Activated naive CD8-positive, alpha-beta T cell treated with anti-CD3 and anti-CD28 coated beads, Interleukin-2, amount 50 U/mL, for 24 hours (primary cell): ENCODE measurements at places on chromosomes 5 and 9.

DNA sequence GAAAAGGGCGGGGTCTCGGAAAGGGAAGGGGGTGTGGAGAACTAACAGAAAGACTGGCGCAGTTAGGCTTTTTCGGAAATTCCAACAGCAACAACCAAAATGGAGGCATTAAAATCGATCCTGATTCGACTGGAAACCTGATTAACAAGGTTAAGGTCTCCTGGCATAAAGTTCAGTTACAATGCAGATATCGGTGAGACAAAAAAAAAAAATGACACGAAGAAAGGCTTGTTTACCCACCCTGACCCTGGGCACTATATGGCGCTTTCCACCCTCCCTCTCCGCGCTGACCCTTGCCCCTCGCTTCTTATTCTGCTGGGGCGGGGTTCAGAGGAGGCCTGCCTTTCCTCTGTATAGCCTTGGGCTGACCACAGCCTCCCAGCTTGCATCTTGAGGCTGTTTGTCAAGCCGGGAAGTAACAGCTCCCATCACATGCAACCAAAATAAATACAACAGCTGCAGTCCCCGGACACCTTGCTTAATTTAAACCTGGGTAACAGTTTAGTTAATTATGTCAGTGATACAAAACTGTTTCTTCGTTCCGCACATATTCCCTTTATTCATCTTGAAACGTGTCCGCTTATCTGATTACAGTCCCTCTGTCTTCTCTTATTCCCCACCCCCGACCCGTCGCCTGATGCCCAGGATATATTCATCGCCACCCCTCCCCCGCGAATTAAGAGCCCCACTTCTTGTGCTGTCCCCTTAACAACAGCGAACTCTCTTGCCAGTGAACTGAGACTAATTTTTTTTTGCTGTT, 795 bp upstream of the PJA2 start:
- peak; percentile 34 for DNase-seq

DNA sequence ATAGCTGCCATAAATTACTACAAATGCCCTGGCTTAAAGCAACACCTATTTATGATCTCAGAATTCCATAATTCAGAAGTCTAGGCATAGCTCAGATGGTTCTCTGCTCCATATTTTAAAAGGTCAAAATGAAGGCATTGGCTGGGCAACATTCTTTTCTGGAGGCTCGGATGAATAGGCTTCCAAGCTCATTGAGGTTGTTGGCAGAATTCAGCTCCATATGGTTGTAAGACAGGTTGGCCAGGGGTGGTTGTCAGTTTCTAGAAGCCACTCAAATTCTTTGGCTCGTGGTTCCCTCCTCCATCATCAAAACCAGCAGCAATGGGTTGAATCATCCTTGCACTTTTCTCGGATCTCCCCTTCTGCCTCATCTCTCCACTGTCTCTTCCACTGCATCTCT, 49.4 kb downstream of the TGFBR1 start:
- no peak for DNase-seq

- DNase-seq, result no peak
These were observed 57.2 kb upstream of the LPAR1 start for GRCh38 chr9:111095441-111095840.

DNA sequence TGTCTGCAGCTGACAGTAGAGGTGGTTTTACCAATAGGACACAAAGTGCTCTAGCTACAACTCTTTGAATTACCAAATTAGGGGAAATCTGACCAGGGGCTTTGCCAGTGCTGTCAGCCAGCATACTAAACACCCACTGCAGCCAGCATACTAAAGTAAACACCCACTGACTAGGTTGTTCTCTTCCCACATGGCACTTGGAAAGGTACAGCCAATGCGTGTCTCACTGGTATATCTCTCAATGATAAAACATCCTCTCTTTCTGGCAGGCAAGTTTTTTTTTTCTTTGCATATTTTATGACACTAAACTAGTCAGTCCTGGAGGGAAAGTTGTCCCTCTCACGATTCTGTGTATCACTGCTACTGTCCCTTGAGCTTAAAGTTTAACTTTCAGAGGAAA, 216.1 kb downstream of the TLE1 start:
- DNase-seq, result no peak

DNA sequence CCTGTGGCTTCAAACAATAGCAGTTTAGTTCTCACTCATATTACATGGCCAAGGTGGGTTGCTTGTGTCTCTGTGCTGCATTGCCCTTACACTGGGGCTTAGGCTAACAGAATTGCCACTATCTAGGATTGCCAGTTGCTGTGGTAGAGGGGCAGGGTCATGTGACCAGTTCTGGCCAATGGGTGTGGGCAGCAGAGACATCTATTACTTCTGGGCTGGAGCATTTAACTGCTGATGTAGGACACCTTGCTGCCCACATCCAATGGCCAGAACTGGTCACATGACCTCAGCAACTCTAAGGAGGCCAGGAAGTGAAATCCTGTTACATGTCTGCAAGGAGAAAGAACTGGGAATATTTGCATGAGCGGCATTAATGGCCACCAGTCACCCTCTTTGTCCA, 199.3 kb downstream of the C9orf152 start:
- DNase-seq, result no peak

GRCh38 chr9:97982683-97983588, at the start of gene ANP32B:
ANP32B (plus strand) TSS chr9:97983341; CDS start chr9:97983556, 215 bp downstream.
- peak; percentile 96 for DNase-seq

- DNase-seq, result no peak
These were observed 4.7 kb upstream of the PDLIM7 start for GRCh38 chr5:177501874-177502678.

DNA sequence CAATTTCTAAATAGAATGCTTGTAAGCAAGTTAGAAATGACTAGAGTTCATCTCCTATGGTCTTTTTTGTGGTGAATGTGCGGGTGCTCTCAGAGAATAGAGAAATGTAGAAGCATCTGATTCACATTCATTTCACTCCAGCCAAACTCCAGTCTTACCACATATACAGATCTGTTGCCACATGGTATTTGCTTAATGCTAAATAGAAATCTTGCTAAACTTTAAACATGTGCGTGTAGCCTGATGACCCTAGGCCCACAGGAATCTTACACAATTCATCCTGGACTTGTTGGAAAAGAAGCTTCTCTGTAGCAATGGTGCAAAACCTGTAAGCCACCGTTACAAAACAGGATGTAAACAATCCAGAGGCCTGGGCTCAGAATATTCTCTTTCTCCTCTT, 135.2 kb downstream of the PCSK1 start:
- DNase-seq, result no peak

DNA sequence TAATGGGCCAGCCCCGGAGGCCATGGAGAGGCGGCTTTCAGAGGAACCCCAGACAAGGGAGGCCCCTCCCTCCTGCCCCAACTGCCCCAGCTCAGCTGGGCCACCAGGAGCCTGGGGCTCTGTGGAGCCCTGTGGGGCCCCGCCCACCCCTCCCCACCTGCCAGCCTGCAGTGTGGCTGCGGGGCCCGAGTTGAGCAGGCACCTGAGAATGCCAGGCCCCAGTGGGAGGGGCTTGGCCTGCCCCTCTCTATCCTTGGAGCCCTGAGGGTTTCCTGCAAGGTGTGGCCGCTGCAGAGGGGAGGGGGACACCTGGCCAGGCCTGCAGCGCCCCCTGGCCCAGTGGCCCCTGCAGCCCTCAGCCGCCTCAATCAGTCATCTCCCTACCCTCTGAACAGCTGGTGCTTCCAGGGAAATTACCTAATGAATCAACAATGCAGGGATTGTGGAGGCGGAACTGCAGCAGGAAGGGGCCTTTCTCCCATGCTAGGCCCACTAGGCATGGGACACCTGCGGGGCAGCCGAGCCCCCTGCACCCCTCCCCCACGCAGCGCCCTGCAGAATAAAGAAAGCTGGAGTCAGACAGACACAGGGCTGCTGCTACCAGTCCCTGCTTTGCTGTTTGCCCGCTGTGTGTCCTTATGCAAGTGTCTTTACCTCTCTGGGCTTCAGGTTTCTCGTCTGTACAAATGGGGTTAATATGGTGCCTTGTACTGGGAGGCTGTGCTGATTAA, 48.0 kb downstream of the LMX1B start:
- no peak for DNase-seq

DNA sequence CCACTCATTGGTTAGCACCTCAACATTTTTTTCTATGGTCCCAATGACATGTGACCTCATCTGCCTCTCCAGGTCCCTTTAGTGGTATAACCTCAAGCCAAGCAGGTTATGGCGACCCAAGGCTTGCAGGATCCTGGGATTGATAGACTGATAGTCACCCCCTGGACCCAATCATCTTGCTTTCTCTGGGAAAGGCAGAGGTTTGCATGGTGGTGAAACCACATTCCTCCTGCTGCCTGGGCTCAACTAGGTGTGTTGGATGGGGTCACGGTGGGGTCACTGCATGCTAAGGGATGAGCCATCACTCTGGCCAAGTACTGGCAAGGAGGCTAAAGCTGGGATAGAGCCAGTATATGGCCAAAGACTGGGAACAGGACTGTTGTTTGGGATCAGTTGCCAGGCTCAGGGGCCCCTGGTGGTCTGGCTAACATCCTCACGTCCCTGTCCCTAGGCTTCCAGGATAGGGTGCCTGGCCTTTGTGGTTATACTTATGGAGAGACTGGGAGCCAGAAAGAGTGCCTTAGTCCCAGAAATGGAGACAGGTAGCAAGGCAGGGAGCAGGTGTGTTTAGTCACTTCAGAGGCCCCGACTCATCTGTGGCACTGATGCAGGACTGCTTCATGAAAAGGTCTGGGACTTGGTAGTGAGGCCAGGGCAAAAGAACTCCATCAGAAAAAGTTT, 4.6 kb upstream of the SMIM32 start:
- DNase-seq, result no peak

GRCh38 chr9:93303806-93304573, 120.1 kb downstream of the WNK2 start:
- no peak for DNase-seq

DNA sequence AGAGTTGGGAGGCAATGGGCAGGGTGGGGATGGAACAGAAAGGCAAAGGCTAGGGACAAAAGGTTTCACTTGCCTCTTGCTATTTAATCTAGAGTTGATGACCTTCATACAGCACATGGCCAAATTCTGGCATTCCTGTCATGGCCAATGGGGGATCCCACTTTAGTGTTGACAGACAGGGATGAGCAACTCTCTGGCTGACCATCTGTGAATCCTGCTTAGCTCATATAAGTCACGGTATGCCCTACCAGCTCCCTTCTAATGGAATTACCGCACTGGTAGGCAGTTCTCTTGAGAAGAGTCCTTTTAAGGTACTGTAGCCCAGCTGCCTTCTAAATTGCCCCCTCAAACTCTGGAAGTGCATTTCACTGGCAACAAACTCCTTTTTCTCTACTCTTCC, 76.1 kb downstream of the MAMDC2 start:
- DNase-seq, result no peak

GRCh38 chr9:406886-407654, 192.4 kb downstream of the DOCK8 start:
- DNase-seq, result no peak

DNA sequence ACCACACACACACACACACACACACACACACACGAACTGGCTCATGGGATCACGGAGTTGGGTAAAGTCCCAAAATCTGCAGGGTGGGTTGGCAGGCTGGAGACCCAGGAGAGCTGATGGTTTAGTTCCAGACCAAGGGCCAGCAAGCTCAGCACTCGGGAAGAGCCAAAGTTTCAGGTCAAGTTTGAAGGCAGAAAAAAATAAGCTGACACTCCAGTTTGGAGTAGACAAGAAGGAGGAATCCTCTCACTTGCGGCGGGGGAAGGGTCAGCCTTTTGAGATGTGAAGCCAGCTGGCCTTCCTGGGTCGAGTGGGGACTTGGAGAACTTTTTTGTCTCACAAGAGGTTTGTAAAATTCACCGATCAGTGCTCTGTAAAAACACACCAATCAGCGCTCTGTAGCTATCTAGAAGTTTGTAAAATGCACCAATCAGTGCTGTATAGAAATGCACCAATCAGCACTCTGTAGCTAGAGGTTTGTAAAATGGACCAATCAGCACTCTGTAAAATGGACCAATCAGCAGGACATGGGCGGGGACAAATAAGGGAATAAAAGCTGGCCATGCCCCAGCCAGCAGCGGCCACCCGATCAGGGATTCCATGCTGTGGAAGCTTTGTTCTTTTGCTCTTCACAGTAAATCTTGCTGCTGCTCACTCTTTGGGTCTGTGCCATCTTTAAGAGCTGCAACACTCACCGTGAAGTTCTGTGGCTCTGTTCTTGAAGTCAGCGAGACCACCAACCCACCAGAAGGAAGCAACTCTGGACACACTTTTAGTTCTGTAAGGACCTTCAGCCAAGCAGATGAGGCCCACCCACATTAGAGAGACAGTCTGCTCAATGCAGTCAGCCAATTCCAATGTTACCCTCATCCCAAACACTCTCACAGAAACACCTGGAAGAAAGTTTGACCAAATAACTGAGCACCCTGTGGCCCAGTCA, 37.8 kb upstream of the UNC5A start:
- no peak for DNase-seq

DNA sequence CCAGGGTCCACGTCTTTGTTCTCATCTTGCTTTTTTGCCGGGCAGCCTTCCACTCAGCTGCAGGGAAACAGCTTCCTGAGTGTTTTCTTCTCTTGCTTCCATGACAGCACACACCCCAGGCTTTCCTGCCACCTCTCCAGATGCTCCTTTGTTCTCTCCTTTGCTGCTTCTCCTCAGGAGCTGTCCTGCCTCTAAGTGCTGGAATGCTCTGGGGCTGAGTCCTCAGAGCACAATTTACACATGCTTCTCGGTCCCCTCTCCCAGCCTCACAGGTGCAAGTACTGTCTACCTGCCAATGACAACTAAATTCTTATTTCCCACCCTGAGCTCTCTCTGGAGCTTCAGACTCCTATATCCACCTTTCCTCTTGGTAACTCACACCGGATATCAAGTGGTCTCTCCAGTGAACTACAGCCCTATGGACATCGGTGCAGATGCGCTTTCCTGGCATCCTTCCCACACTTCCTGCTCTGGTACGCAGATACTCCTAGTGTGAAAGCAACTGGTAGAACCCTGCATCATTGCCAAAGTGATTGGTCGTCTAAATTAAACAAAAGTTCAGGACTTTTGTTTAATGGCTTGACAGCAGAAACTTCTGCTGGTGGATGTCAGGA, 13.4 kb upstream of the ACSL6 start:
- no peak for DNase-seq

- no peak for DNase-seq
These were observed 39.3 kb upstream of the ANKRD33B start for GRCh38 chr5:10524376-10525123.

DNA sequence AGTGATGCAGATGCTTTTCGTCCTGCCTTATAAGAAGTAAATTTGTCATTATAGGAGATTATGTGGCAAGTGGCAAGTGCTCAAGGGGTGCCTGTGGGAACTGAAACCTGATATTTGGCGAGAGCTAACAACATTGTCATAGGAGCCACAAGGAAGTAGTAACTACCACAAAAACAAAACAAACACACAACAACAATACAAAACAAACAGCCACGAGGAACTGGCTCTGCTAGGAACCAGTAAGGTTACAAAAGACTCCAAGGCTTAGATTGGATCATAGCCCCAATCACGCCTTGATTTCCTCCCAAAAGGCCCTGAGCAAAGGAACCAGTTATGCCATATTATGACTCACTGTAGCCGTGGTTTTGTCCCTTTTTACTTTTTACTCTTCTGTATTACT, 1045.2 kb downstream of the CDH12 start:
- DNase-seq, result no peak

GRCh38 chr5:113122053-113122452, 145.5 kb downstream of the DCP2 start:
- no peak for DNase-seq

GRCh38 chr9:130662099-130662969, 2.1 kb upstream of the PRDM12 start:
- no peak for DNase-seq

- DNase-seq, result no peak
These were observed 31.7 kb downstream of the FAM81B start for GRCh38 chr5:95422838-95423237.

- no peak for DNase-seq
These were observed 1.9 kb upstream of the RACK1 start for GRCh38 chr5:181245427-181246275.

GRCh38 chr5:124631874-124632550, 114.4 kb downstream of the ZNF608 start:
- no peak for DNase-seq
